Endothelial cell (in vitro differentiated cells): ENCODE measurements at places on chromosomes 6 and 20.

DNA sequence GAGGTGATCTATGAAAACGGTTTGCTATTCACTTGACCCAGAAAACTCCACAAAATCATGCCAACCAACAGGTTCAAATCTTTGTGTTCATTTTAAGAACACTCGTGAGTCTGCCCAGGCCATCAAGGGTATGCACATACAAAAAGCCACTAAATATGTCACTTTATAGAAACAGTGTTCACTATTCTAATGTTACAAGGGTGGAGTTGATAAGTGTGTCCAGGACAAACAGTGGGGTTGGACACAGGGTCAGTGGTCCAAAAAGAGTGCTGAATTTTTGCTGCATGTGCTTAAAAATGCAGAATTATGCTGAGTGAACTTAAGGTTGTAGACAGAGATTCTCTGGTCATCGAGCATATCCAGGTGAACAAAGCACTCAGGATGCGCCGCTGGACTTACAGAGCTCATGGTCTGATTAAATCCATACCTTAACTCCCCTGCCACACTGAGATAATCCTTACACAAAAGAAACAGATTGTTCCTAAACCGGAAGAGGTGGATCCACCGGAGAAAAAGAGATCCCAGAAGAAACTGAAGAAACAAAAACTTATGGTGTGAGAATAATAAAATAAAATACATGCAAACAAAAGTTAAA, 23.5 kb downstream of the KIAA0408 start:
- DNase-seq = no peak

DNA sequence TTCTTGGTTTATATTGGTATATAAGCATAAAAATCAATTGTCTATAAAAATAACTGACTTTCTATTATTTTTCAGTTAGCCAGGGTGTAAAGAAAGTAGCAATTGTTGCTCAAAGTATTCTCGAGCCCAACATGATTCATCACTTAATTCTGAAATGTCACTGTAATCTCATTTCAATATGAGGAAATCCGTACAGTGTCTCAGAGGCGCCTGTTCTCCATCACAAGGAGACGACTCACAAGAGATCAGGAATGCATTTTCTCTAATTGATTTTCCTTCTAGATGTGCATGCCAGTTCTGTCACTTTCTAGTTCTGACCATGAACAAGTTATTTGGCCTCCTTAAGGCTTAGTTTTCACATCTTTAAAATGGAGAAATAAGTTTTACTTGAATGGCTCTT, 753.1 kb downstream of the MAFB start:
- no peak for DNase-seq

- DNase-seq = peak; percentile 51
Observed at GRCh38 chr6:106608080-106608668, 21.1 kb downstream of the RTN4IP1 start.

- DNase-seq = peak; percentile 36
Observed at GRCh38 chr6:106510090-106510970, 119.0 kb downstream of the RTN4IP1 start.

- no peak for DNase-seq
Observed at GRCh38 chr6:69784595-69785377, 12.0 kb downstream of the LMBRD1 start.
